CD8-positive, alpha-beta T cell (primary cell): ENCODE measurements at places on chromosomes 7 and 10.

DNA sequence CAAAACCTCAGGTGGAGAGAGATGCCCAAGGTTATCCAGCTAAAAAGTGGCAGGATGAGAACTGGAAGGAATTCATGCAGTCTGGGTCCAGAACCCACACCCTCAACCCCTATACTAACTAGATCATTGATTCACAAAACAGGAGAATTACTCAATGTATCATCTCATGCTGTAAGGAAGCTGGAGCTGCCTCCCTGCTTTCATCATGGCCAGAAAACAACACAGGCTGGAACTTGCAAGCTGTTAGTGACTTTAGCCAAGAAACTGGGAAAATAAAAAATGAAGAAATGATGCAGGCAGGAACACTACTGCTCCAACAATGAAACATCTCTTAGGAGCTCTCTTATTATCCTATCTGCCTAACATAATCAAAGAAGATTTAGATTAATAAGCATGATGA, 619.8 kb upstream of the CELF2 start:
- DNase-seq = no peak

GRCh38 chr10:45235798-45236220, 79.6 kb downstream of the OR13A1 start:
- no peak for DNase-seq

DNA sequence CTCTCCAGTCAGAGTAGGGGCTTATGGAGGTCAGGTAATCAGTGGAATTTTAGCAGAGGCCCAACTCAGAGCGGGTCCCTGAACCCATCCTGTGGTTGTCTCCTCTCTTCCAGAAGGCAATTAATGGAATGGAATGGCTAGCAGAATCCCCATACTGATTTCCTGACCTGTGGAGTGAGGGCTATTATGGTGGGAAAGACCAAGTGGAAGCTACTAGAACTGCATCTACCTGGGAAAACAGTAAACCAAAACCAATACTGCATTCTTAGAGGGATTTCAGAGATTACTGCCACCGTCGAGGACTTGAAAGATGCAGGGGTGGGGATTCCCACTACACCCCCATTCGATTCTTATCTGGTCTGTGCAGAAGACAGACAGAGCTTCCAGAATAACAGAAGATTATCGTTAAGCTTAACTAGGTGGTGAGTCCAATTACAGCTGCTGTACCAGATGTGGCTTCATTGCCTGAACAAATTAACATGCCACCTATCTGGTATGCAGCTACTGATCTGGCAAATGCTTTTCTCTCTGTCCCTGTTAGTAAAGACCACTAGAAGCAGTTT, 73.2 kb downstream of the LMBR1 start:
- DNase-seq = no peak

- peak; percentile 88 for DNase-seq
Observed at GRCh38 chr10:103584216-103585010, 90.9 kb downstream of the NEURL1 start.
